ENCODE measurements at places on chromosomes 13 and 19. TPM values are rescaled to one million over a fixed set of nuclear protein-coding genes. Genes with fewer than 3 reads are reported as not detected.

DNA sequence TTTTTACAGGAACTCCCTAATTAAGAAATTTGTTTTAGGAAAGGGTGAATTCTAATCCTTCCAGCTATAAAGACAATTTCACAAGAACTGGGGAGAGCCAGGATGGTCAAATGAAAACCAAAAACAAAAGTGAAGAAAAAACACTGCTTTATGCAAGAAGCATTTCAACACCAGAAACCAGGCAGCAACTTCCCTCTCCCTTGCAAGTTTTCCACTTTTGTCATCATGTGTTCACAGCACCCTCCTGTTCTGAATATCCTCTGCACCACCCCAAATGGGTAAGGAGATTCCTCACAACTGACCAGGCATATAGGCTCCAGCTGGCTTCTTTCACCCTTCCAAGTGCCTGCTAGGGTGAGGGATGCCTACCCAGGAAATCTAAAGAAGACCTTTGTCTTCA is 328.1 kb downstream of the TBC1D4 start:
- H3K4me3 ChIP-seq, result no peak overlapping the region
- no peaks in the 10 kb centered on the region for H3K4me1 ChIP-seq
- H3K36me3 ChIP-seq, result no peaks in the 10 kb centered on the region

DNA sequence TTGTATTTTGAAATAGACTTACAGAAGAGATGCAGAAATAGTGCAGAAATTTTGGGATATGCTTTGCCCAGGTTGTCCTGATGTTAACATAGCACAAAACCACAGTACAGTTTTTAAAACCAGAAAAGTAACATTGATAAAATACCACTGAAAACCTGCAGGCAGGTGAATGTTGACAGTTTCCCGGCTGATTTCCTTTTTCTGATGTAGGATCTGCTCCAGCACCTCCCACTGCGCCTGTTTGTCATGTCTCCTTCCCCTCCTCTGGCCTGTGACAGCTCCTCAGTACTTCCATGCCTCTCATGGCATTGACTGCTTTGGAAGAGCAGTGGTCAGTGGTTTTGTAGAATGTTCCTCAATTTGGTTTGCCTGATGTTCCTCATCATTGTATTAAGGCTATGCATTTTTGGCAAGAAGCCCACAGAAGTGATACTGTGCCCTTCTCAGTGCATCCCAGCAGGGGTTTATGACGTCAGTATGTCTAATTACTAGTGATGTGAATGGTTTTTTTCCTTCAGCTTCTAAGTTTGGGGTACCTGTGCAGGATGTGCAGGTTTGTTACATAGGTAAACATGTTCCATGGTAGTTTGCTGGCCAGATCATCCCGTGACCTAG is 31.0 kb downstream of the TDRD12 start:
- H3K4me3 ChIP-seq, result no peak overlapping the region
- DNase-seq, result peak; percentile 18
- no peak overlapping the region for H3K27ac ChIP-seq
- H3K4me1 ChIP-seq, result no peaks in the 10 kb centered on the region

- H3K27me3 ChIP-seq, result no peaks in the 10 kb centered on the region
- DNase-seq, result peak; percentile 22
- H3K4me1 ChIP-seq, result peaks cover 21% of the 10 kb centered on the region
- no peak overlapping the region for H3K27ac ChIP-seq
- no peak overlapping the region for H3K4me3 ChIP-seq
Measured at GRCh38 chr13:80141123-80141849, 199.6 kb downstream of the SPRY2 start.

IFNL1 gene
- total RNA-seq, result not detected

- no peaks in the 10 kb centered on the region for H3K27me3 ChIP-seq
- DNase-seq, result no peak
- no peaks in the 10 kb centered on the region for H3K36me3 ChIP-seq
- H3K4me3 ChIP-seq, result no peak overlapping the region
- no peaks in the 10 kb centered on the region for H3K4me1 ChIP-seq
Measured at GRCh38 chr13:52118095-52118494, 10.8 kb downstream of the NEK5 start.

DNA sequence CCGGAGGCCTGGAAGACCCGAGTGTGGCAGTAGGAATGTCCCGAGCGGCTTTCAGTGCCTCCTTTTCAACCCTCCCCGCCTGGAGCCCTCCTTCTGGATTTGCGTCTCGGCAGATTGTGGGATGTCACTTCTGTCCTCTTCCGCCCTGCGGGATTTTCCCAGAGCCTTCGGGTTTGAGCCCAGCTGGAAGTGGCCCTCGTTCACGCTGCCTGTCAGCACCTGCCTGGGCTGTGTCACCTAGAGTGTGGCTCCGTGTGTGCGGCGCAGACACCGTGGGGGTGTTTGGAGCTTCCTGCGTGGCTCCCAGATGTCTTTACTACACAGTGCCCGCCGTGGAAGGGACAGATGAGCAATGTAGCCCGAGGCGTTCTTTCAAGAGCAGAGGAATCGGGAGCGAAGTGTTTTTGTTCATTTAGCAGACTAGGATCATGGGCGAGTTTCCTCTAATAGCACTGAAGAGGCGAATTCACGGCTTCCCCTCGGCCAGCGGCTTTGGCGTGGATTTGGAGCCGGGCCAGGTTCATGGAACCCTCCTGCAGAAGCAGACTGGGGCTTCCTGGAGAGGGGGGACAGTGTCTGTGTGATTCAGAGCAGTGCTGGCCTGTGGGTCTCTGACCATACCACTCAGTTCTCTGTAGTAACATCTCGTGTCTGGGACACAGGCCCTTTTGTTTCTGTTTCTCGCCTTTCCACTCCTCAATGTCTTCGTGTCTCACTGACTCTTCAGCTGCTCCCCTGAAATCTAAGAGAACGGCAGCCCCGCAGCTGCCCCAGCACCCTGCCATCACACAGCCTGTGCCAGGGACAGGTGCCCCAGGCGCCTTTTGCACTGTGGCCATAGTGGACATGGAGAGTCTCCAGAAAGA is 68.0 kb downstream of the KDM4B start:
- H3K4me1 ChIP-seq, result peaks cover 39% of the 10 kb centered on the region
- peak; percentile 64 for DNase-seq
- H3K27me3 ChIP-seq, result no peaks in the 10 kb centered on the region
- H3K4me3 ChIP-seq, result no peak overlapping the region

Data from A673 (cell line).